Kidney (tissue), 22 donors: ENCODE measurements at places on chromosomes 1 and 21.

DNA sequence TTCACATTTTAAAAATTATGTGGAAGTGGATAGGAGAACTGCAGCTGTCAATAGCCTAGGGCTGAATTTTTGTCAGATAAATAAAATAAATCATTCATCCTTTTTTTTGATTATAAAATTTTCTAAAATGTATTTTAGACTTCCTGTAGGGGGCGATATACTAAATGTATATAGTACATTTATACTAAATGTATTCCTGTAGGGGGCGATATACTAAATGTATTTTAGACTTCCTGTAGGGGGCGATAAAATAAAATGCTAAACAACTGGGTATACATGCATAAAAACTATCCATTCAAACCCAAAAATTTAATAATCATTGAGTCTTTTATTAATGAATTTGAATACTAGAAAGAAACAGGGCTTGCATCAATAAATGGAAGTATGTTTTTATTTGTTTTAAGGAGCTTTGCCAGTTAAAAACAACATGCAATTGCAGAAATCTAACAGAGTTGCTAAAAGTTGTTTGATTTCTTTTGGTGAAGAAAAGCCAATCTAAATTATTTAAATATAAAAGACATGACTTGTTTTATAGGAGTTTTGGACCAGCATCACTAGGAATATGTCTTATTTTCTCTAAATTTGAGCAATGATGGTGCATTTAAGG lies 31.4 kb downstream of the CLCA1 start:
- no peaks in the 10 kb centered on the region for H3K36me3 ChIP-seq
- H3K4me3 ChIP-seq, result no peak overlapping the region
- no peaks in the 10 kb centered on the region for H3K27me3 ChIP-seq
- DNase-seq, result peak; percentile 13
- H3K4me1 ChIP-seq, result no peaks in the 10 kb centered on the region

GRCh38 chr1:211928993-211929637 lies 98.6 kb upstream of the LPGAT1 start:
- H3K4me3 ChIP-seq, result no peak overlapping the region
- no peaks in the 10 kb centered on the region for H3K27me3 ChIP-seq
- H3K36me3 ChIP-seq, result no peaks in the 10 kb centered on the region
- H3K27ac ChIP-seq, result no peak overlapping the region
- no peak for DNase-seq

GRCh38 chr1:214494706-214495105 lies 56.7 kb downstream of the PTPN14 start:
- H3K4me1 ChIP-seq, result peaks cover 14% of the 10 kb centered on the region
- H3K27ac ChIP-seq, result no peak overlapping the region
- no peak for DNase-seq

DNA sequence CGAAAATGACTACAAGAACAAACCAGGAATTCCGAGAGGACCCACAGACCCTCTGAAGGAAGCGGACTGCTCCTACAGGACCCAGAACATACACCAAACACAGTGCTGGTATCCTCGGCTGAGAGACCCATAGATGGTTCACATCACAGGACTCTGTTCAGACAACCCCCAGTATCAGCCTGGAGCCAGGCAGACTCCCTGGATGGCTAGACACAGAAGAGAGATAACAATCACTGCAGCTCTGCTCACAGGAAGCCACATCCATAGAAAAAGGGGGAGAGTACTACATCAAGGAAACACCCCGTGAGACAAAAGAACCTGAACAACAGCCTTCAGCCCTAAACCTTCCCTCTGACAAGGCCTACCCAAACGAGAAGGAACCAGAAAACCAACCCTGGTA lies 434.0 kb upstream of the NR5A2 start:
- H3K4me3 ChIP-seq, result no peak overlapping the region
- H3K27me3 ChIP-seq, result no peaks in the 10 kb centered on the region
- no peaks in the 10 kb centered on the region for H3K4me1 ChIP-seq
- no peaks in the 10 kb centered on the region for H3K36me3 ChIP-seq
- no peak overlapping the region for H3K27ac ChIP-seq

GRCh38 chr1:53014791-53015507 lies 47.1 kb upstream of the PODN start:
- peak overlapping the region; percentile 88 for H3K4me3 ChIP-seq
- no peak overlapping the region for H3K27ac ChIP-seq
- no peaks in the 10 kb centered on the region for H3K36me3 ChIP-seq
- H3K27me3 ChIP-seq, result no peaks in the 10 kb centered on the region
- peak; percentile 75 for DNase-seq

DNA sequence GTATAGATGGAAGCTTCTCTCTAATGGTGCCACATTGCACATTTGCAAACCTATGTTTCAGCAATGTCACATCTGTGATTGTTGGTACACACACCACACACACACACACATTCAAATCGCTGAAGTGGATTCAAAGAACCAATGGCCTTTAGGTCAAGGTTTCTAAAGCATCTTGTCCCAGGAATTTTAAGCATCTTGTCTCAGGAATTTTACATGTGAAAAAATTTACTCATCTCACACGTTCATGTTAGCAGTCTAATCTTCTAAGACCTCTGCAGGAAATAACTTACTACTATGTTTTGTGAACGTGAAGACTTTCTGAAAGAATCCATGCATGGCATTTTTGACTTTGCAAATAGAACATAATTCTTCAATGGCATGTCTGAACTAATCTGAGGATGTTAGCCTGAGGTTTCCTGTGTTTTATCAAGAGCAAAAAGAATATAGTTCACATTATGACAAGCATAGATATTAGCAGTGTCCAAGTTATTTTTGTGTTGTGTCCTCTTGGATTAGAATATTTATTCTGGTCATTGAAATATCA lies 125.1 kb downstream of the CYYR1 start:
- H3K4me3 ChIP-seq, result no peak overlapping the region
- no peaks in the 10 kb centered on the region for H3K4me1 ChIP-seq
- H3K27me3 ChIP-seq, result no peaks in the 10 kb centered on the region
- no peaks in the 10 kb centered on the region for H3K36me3 ChIP-seq
- H3K27ac ChIP-seq, result no peak overlapping the region
